ENCODE measurements at places on chromosomes 5 and 9. TPM values are rescaled to one million over a fixed set of nuclear protein-coding genes. Genes with fewer than 3 reads are reported as not detected.

The IFNA21 gene
- not detected for total RNA-seq

The FBXL7 gene
- total RNA-seq = 1.2 TPM

The GADD45G gene
- 0.52 TPM for total RNA-seq

The PPP1R26 gene
- 17.4 TPM for total RNA-seq

The MZB1 gene
- 0.20 TPM for total RNA-seq

The TTC23L gene
- total RNA-seq = 0.21 TPM

The SEMA5A gene
- not detected for total RNA-seq

The CCDC192 gene
- not detected for total RNA-seq

The DDX46 gene
- 72.8 TPM for total RNA-seq

The ACOT12 gene
- 0.08 TPM for total RNA-seq

The GRXCR2 gene
- not detected for total RNA-seq

The PAPPA gene
- total RNA-seq = 33.9 TPM

The FGF1 gene
- total RNA-seq = 0.42 TPM

The MARCHF11 gene
- total RNA-seq = not detected

The WNT8A gene
- total RNA-seq = not detected

The CEP72 gene
- total RNA-seq = 7.6 TPM

The IL13 gene
- not detected for total RNA-seq

The KDM4C gene
- total RNA-seq = 9.2 TPM

The BRD8 gene
- total RNA-seq = 46.5 TPM

The DOCK2 gene
- total RNA-seq = 3.1 TPM

The PCDHA1 gene
- total RNA-seq = 0.08 TPM

The LCN2 gene
- 7.2 TPM for total RNA-seq

The ARL14EPL gene
- total RNA-seq = 0.10 TPM

The SLC6A18 gene
- total RNA-seq = not detected

The FYB1 gene
- total RNA-seq = 9.9 TPM

The COL23A1 gene
- total RNA-seq = not detected

The ZMAT2 gene
- 91.2 TPM for total RNA-seq

The NELFB gene
- total RNA-seq = 53.2 TPM

The RGS7BP gene
- total RNA-seq = not detected

The NUTM2G gene
- not detected for total RNA-seq

The KIF12 gene
- 2.3 TPM for total RNA-seq

The PRRT1B gene
- not detected for total RNA-seq

The ISOC1 gene
- 16.1 TPM for total RNA-seq

The LHX3 gene
- total RNA-seq = 0.05 TPM

The LCN12 gene
- 1.1 TPM for total RNA-seq

The SOHLH1 gene
- total RNA-seq = not detected

The TMEM252 gene
- total RNA-seq = not detected

The SAPCD2 gene
- 20.3 TPM for total RNA-seq

The FIBCD1 gene
- 20.8 TPM for total RNA-seq

The EQTN gene
- not detected for total RNA-seq

The SLC34A1 gene
- total RNA-seq = not detected

The ORM1 gene
- total RNA-seq = not detected

The LRRC26 gene
- 1.5 TPM for total RNA-seq

The NEUROG1 gene
- not detected for total RNA-seq
